Neural progenitor cell (in vitro differentiated cells): ENCODE measurements at places on chromosomes 12 and 14. TPM values are rescaled to one million over a fixed set of nuclear protein-coding genes. Genes with fewer than 3 reads are reported as not detected.

DNA sequence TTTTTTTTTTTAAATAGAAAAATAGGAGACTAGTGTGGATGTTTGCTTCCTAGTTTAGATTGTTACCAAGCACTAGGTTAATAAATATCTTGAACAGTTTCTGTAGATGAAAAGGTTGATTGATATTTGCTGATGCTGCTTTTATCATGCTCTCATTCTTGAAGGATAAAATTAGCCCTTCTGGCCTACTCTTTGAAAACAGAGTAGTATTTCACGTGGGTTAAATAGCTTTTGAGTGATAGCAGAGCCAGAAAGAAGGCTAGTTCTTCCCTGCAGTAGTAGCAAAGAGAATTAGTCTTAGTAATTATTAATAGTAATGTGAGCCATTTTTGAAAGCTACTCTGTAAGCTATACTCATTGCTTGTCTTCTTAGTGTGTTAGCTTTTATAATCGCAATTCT is 5.2 kb downstream of the NEDD1 start:
- DNase-seq: no peak

DNA sequence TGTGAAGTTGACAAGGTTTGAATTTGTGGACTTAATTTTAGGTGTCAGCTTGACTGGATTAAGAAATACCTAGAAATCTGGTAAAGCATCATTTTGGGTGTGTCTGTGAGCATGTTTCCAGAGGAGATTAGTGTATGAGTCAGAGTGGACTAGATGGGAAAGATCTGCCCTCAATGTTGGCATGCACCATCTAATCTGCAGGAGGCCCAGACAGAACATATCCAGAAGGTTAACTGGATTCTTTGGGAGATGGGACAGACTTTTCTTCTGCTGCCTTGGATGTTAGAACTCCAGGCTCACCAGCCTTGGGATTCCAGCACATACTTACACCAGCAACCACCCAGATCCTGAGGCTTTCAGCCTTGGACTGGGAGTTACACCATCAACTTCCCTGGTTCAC is 14.1 kb downstream of the SGPP1 start:
- no peak for DNase-seq

DNA sequence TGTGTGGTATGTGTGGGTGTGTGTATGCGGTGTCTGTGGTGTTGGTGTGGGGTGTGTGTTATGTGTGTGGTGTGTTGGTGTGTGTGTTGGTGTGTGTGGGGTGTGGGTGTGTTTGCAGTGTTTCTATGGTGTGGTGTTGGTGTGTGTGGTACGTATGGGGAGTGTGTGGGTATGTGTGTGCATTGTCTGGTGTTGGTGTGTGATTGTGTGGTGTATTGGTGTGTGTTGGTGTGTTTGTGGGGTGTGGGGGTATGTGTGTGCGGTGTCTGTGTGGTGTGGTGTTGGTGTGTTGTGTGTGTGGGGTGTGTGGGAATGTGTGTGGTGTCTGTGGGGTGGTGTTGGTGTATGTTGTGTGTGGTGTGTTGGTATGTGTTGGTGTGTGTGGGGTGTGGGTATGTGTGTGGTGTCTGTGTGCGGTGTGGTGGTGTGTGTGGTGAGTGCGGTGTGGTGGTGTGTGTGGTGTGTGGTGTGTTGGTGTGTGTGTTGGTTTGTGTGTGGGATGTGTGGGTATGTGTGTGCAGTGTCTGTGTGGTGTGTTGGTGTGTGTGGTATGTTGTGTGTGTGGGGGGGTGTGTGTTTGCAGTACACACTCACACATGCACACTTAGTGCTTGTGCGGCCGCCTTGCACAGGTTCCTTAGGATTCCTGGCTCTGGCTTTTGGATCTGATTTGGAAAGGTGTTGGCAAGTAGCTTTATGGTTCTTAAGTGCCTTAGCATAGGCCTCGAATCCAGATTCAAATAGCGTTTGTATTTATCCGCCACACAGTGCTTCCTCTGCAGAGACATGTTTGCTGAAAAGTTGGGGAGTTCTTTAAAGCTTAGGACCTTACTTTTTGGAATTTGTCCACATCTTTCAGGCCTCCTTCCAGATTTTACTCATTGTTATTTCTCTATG is 16.4 kb downstream of the MLXIP start:
- DNase-seq: no peak

GRCh38 chr14:87745507-87746118 is 247.4 kb downstream of the GALC start:
- peak; percentile 62 for DNase-seq

GRCh38 chr12:119391673-119392072 is 57.1 kb downstream of the CCDC60 start:
- DNase-seq: no peak

GRCh38 chr12:66290716-66291200 is 11.5 kb upstream of the HELB start:
- DNase-seq: no peak

GRCh38 chr14:75401361-75401760 is 26.5 kb upstream of the JDP2 start:
- DNase-seq: peak; percentile 83

DNA sequence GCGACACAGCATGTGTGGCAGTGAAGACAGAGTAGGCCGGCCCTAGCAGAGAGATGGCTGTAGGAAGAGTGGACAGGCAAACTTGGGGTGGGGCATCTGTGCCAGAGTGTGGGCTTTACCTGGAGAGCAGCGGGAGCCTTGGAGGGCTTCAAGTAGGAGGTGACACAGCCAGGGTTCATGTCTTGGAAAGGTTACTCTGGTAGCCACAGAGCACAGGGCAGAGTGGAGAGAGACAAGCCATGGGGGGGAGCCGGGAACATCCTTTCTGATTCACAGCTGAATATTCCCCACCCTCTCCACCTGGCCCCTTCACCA is 53.5 kb upstream of the DIO3 start:
- no peak for DNase-seq

DNA sequence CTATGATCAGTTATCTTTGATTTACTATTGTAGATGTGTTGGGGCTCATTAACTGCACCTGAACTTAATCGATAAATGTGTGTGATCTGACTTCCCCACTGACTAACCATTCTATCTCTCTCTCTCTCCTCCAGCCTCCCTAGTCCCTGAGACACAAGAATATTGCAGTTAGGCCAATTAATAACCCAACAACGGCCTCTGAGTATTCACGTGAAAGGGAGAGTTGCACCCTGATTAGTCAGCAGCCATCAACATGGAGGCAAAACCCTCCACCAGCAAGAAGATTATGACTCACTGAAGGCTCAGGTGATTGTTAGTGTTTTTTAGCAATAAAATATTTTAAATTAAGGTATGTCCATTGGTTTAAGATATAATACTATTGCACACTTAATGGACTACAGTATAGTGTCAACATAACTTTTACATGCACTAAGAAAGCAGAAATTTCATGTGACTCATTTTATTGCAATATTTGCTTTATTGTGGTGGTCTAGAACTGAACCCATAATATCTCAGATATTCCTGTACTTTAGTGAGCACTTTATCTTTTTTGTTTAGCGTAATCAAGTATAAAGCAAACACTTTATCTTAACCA is 77.1 kb upstream of the PTGDR start:
- no peak for DNase-seq

- peak; percentile 74 for DNase-seq
These were observed 103.8 kb upstream of the FKBP4 start for GRCh38 chr12:2691006-2691344.

DNA sequence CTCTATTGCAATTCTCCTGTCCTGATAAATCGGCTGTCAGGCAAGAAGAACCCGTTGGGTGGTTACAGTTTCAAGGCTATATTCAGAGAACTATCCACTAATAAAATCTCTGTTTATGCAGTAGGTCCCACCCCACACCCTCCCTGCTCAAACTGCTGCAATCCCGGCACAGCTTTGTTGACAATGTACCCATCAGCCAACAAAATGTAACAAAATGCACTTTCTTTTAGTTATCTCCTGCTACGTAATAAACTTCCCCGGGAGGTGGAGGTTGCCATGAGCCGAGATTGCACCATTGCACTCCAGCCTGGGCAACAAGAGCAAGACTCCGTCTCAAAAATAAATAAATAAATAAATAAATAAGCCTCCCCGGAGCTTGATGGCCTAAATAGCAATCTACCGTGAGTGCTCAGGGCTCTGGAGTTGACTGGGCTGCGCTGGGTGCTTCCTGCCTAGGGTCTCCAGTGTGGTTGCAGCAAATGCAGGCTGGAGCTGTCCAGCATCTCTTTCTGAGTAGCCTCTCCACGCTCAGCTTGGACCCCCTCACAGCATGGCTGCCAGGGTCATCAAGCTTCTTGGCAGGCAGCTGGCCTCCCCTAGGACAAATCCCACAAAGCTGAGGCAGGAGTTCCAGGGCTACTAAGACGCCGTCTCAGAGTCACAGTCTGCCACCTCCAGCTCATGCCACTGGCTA is 43.2 kb upstream of the FBRSL1 start:
- DNase-seq: peak; percentile 38

- no peak for DNase-seq
These were observed 165.4 kb upstream of the LRIG3 start for GRCh38 chr12:59085690-59086089.

- no peak for DNase-seq
These were observed 69.1 kb upstream of the HOXC13 start for GRCh38 chr12:53869500-53869899.

GRCh38 chr14:24315807-24316596 is 4.7 kb downstream of the LTB4R start:
- DNase-seq: no peak

DNA sequence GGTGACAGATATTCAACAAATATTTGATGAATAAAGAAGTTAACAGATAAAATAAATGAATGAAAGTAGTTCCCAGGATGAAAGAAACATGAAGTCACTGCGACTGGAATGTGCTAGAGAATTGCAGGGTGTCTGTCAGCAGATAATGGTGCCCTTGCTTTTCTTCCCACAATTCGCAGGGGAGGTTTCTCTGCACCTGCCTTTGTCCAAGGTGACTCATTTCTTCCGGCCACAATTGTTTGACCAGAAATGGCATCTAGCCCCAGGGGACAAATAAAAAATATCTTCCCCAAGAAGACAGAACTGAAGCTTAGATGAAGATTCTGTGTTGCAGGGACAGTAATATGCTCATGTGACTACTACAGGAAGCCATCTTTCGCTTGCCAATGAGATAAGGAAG is 316.1 kb upstream of the TBX3 start:
- DNase-seq: no peak

- no peak for DNase-seq
These were observed 42.1 kb downstream of the DCAF4 start for GRCh38 chr14:72968316-72968715.

GRCh38 chr14:99971087-99971940 is 93.9 kb upstream of the EVL start:
- DNase-seq: peak; percentile 98

- DNase-seq: no peak
These were observed 228.2 kb downstream of the PCNX1 start for GRCh38 chr14:71135496-71135895.

DNA sequence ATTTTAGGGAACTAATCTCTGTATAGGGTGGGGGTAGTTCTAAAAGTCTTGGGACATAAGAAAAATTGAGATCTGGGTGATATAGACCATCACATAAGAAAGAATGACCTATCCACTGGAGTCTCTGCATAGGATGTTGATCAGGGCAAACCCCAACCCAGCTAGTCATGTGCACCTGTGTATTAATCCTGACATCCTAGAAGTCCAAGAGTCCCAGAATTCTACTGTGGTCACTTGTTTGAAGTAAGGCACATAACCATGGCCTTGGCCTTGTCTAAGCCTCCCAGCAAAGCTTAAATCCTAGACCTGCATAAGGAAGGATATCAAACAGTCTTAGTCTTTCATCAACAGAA is 334.1 kb upstream of the DCN start:
- DNase-seq: no peak

DNA sequence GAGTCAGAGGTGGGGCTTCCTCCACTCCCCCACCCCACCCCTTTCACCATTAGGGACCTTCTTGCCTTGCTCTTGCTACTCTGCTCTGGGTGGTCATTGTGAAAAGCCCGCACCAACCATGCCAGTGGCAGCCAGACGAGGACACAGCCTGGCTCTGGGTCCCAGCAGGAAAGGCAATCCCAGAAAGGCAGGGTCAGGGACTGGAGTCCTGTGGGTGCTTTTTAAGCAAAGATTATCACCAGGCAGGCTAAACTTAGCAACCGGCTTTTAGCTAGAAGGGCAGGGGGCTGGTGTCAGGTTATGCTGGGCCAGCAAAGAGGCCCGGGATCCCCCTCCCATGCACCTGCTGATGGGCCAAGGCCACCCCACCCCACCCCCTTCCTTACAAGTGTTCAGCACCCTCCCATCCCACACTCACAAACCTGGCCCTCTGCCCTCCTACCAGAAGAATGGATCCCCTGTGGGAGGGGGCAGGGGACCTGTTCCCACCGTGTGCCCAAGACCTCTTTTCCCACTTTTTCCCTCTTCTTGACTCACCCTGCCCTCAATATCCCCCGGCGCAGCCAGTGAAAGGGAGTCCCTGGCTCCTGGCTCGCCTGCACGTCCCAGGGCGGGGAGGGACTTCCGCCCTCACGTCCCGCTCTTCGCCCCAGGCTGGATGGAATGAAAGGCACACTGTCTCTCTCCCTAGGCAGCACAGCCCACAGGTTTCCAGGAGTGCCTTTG is 1.2 kb upstream of the GAPDH start:
- peak; percentile 85 for DNase-seq

GRCh38 chr12:92933606-92934005 is 4.5 kb upstream of the EEA1 start:
- no peak for DNase-seq

- no peak for DNase-seq
These were observed 71.2 kb downstream of the LGMN start for GRCh38 chr14:92677087-92677668.

GRCh38 chr12:127509066-127509778 is 757.7 kb upstream of the TMEM132C start:
- DNase-seq: no peak

GRCh38 chr12:67457778-67458665 is 188.9 kb downstream of the CAND1 start:
- DNase-seq: no peak

The RERGL gene
- not detected in 2 replicates for total RNA-seq

The RAD51AP1 gene
- 130 and 189 TPM in 2 replicates for total RNA-seq

The VRTN gene
- total RNA-seq: 7.9 and 18.6 TPM in 2 replicates

The LMNTD1 gene
- not detected in 2 replicates for total RNA-seq

The SERPINA9 gene
- not detected in 2 replicates for total RNA-seq

The ENO2 gene
- total RNA-seq: 82.2 and 136 TPM in 2 replicates

The ZDHHC22 gene
- total RNA-seq: 0.07 and 0.31 TPM in 2 replicates

The MIS18BP1 gene
- 130 and 211 TPM in 2 replicates for total RNA-seq

The TBK1 gene
- total RNA-seq: 30.4 and 51.3 TPM in 2 replicates

The CCDC63 gene
- 0.24 TPM in 1 of 2 replicates, not detected in the other for total RNA-seq

The KRT74 gene
- total RNA-seq: not detected in 2 replicates

The THAP2 gene
- total RNA-seq: 15.9 and 37.3 TPM in 2 replicates

The CYP27B1 gene
- 0.17 and 0.99 TPM in 2 replicates for total RNA-seq

The NOS1 gene
- 0.11 and 0.19 TPM in 2 replicates for total RNA-seq

The RAB15 gene
- total RNA-seq: 12.2 and 19.0 TPM in 2 replicates
